ENCODE measurements at places on chromosomes 2 and 18. TPM values are rescaled to one million over a fixed set of nuclear protein-coding genes. Genes with fewer than 3 reads are reported as not detected.
A peak's percentile ranks its signal among the peaks of the same experiment; 100 is the strongest.

The SERPINB13 gene
- total RNA-seq = not detected

DNA sequence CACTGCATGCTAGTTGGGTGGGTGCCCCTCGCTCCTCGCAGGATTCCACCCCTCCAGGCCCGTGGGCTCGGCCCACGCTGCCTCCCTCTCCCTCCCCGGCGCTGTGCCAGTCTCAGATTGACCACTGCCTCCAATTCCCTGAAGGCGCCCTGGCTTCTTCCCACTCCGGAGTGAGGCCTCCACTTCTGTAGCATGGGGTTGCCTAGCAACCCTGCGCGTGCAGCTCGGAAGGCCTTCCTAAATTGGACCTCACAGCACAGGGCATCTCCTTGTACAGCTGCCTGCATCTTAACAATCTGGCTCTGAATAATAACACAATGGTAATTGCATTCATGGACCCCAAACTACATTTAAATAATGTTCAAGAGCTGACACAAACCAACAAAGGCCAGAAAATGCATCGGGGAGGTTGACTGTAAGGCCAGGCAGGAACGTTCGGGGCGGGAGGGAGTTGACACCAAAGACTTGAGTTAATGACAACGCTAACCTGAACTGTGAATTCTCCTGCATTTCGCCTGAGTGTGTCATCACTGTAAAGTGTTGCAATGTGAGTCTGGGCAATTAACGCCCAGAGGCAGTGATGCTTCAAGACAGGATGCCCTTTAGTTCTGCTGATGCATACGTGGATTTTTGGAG, 222.9 kb downstream of the ZBTB7C start:
- no peak for DNase-seq

DNA sequence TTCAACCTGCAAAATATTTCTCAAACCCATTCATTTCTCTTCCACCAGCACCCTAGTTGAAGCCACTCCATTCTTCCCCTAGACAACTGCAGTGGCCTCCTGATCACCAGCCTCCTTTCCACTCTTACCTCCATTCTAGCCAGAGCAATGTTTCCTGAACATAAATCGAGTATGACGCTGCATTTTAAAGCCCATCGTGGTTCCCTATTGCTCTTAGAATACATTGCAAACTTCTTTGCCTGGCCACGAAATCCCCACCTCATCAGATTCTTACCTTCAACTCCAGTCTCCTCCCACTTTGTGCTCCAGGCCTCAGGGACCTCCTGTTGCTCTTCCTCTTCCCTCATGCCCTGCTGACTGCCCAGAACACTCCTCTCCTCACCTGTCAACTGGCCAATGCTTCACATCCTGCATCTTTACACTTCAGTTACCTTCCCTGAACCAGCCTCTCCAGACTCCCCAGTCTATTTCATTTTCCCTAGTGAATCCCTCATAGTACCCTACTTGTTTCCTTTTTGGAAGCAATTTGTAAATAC, 176.5 kb upstream of the CTAGE1 start:
- no peak for DNase-seq

- no peak for DNase-seq
Measured at GRCh38 chr2:233772153-233772552, 6.0 kb upstream of the MROH2A start.

- DNase-seq = no peak
Measured at GRCh38 chr2:58484221-58484620, 243.1 kb upstream of the FANCL start.

GRCh38 chr2:145088756-145089155, 568.8 kb upstream of the ZEB2 start:
- DNase-seq = peak; percentile 51

The TWIST2 gene
- total RNA-seq = 58.7 TPM

- peak; percentile 45 for DNase-seq
Measured at GRCh38 chr2:30373881-30374302, 73.2 kb upstream of the LCLAT1 start.

- no peak for DNase-seq
Measured at GRCh38 chr2:169291517-169291916, 70.8 kb downstream of the LRP2 start.

GRCh38 chr18:5507756-5508155, 36.0 kb downstream of the EPB41L3 start:
- DNase-seq = no peak

GRCh38 chr18:6200204-6200774, 214.4 kb downstream of the L3MBTL4 start:
- no peak for DNase-seq

DNA sequence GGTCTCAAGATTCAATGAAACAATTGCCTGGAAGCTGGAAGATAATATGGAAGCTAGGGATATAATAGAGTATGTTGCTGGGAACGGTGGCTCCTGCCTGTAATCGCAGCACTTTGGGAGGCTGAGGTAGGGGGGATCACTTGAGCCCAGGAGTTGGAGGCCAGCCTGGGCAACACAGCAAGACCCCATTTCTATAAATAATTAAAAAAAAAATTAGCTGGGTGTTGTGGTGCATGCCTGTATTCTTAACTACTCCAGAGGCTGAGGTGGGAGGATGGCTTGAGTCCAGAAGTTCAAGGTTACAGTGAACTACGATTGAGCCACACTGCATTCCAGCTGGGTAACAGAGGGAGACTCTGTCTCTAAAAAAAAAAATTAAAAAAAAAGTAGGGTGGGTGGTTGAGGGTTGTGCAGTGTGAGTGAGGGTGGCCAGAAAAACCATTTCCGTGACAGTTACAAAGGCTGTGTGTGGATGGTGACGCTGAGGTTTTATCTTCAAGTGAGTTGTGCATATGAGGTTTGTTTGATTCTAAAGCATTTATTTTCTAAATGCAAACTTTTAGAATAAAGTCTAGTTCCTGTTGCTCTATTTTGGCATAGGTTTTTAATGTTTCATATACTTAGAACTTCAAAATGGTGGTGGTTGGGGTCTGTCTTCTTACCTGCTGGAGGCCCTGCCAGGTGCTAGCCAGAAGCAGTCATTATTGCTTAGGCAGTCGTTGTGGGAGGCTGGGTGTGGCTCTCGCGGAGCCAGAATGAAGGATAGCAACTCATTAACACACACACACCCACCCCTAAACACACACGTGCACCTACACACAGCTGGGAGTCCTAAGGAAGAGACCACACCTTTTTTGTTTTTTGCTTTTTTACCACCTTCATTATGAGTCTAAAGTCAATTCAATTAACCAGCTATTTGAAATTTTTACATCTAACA, 4.7 kb upstream of the IL1R2 start:
- DNase-seq = no peak

The ZSWIM2 gene
- not detected for total RNA-seq

The GULP1 gene
- total RNA-seq = 118 TPM

DNA sequence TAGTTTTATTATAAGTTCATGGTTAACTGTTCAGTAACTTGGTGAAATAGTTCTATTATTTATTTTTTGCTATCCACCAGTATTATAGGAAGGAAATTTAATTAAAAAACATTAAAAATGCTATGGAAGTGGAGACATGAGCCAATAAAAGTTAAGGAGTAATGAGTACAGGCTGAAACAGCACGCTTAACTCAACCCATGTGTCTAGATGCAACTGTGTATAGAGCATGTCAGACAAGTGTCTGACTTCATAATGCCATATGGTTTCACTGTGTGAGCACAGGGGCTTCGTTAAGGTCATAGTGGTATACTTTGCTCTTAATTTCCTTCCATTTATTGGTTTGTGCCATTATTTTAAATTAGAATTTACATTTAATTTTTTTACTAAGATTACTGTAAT, 566.8 kb upstream of the NRP2 start:
- DNase-seq = no peak

DNA sequence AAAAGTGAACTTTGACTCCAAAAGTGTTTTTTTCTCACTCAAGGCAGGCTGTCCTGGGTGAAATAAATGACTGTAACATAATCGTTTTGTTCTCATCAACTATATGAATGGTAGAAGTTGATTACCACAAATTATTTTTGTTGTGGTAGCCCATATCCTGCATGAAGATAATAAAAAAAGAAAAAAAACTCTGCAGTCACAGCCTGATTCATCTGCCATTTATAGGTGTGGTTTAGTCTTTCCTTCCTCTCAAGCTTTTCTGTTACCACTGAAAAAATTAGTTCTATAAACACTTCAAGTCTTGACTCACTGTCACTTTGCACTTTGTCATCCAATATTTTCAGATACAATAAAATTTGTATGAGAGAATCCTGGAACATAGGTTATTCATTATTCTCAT, 522.0 kb downstream of the PLCL1 start:
- DNase-seq = no peak

GRCh38 chr2:48724278-48724677, 31.2 kb downstream of the LHCGR start:
- no peak for DNase-seq
